ENCODE measurements at places on chromosomes 7 and 10.
A peak's percentile ranks its signal among the peaks of the same experiment; 100 is the strongest.

DNA sequence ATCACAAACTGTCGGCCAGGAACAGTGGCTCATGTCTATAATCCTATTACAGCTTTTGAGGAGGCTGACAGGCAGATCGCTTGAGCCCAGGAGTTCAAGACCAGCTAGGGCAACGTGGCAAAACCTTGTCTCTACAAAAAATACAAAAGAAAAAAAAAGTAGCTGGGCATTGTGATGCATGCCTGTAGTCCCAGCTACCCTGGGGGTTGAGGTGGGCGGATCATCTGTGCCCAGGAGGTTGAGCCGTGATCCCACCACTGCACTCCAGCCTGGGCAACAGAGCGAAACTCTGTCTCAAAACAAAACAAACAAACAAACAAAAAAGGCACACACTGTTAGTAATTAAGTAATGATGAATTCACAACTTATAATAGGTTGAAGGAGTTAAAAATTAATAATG lies 441.5 kb upstream of the PCDH15 start:
- no peak for DNase-seq

DNA sequence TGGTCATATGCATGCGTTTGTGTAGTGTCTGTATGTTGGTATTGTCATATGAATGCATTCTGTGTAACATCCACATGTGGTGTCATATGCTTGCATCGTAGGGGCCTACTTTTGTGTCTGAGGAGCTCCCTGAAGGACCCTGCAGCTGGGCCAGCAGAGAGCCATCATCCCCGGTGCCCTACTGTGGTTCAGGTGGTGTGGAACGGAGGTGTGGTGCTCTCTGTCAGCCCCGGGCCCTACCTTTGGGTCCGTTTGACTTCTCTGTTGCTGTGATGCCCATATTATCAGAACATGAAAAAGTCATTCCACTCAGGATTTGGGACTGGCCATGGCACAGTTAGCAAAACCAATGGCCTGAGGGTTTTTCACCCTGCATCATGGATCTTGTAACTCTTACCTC lies 217.9 kb downstream of the ADARB2 start:
- no peak for DNase-seq

DNA sequence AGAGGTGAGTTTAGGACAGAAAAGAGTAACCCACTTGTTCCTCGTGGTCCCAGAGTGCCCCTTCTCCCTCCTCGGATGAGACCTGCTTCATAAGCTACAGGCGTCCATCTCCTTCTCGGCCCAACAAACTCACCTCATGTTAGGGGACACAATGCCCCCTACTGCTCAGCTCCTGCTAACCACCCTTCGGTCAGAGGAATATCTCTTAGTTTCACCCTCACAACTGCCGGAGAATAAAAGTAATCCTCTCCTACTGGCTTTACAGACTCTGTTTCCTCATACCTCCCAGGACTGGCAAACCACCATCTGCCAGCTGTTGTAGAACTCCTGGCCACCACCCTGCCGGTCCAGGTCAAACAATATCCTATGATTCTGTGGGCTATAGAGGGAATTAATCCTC lies 3.2 kb downstream of the AKR1B15 start:
- DNase-seq: no peak

DNA sequence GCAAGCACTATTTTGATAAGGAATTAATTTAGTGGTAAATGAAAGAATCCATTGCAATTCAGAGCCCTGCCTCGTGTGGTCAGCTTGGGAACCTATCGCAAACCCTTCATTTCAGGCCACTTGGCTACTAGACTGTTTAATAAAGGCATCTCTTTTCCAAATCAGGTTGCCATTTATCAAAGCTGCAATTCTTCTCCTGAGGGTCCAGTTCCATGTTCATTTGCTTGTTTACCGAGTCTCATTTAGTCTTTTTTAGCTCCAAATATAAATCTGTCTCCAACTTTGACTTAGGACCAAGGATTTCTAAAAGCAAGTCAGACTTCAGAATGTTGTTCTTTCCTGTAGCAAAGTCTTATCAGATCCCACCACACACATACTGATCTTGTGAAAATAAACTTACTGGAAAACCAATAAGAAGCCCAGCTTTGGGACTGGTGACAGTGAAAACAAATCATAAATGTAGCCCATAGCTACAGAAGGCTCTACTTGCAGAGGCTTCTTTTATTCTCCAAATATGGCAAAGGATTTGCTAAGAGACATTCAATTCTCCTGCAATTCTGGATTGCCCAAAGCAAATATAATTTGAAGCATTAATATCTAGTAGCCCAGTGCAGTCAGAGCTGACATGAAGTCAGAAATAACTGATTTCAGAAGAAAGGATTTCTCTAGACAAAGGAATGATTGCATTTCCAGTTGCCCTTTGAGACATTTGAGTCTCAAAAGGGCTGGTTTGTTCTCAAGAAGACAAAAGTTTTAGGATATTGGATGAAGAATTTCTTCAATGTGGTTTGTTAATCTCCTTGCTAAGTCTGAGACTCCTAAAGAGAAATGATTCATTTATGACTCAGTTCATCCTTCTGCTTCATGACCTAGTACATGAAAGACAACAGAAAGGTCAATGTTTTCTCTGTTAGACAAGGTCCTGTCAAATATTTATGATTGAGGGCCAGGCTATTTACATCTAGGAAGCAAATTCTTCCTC lies 28.0 kb downstream of the PPP1R3C start:
- DNase-seq: peak; percentile 35

GRCh38 chr10:52645187-52645758 lies 127.3 kb downstream of the MBL2 start:
- no peak for DNase-seq

DNA sequence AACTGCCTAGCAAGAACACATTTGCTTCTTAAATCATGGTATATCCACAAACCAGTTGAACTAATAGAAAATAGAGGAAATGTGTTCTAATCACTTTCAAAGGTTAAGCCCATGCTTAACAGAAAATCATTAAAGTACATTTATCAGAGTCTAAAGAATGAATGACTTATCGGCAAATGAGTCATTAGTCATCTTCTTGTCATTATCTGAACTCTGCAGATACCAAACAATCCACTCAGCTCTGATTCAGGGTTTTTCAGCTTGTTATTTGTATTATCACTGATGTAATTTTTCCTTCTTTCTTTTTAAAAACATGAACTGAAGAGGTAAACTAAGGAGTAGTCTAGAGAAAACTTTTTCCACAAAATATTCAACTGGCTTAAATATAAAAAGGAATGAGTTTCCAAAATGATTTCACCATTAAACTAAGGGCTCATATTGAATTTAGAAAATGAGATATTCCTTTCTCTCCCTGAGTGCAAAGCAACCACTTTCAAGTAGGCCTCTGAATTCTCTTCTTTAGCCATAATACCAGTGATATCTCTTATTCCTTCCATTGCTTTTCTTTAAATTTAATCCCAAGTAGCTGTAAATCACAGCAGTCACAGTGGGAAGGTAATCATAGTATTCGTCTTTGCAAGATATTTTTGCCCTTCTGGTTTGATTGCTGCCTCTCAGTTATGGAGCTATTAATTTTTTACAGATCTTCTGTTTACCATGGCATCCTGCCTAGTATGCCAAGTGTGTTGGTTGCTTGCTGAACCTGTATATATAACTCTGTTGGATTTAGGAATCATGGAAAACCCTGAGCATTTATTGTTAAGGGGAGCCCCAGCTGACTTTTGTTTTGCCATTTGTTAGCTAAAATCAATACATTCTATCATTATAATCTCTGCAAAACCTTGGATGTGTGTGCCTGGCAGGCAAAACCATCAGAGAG lies 125.1 kb downstream of the THSD7A start:
- DNase-seq: no peak

DNA sequence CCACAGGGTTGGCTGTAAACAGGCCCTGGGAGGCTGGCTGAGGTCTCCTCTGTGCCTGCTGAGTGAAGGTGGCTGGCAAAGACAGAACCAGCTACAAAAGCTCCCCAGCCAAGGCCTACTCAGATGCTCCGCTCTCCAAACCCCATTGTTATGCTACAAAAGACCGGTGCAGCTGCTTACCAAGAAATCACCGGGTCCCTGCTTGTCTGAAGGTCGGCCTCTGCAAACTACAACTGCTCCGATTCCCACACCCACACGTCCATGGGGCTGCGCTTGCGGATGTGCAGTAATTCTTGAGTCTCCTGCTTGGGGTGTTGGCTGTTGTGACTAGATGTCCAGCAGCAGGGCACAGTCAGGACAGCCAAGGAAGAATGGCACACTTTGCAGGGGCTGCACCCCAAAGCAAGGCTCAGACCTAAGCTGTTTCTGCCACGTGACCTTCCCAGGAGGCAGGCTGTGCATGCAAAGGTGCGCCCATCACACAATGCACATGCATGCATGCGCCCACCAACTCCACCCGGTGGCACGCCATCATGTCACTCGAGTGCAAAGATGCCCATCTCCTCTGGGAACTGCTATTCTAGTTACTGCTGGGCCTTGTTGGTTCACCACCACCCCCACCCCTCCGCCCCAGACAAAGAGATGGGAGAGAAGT lies 97.8 kb downstream of the OAT start:
- no peak for DNase-seq

GRCh38 chr10:101525848-101526247 lies 62.2 kb downstream of the POLL start:
- DNase-seq: no peak

DNA sequence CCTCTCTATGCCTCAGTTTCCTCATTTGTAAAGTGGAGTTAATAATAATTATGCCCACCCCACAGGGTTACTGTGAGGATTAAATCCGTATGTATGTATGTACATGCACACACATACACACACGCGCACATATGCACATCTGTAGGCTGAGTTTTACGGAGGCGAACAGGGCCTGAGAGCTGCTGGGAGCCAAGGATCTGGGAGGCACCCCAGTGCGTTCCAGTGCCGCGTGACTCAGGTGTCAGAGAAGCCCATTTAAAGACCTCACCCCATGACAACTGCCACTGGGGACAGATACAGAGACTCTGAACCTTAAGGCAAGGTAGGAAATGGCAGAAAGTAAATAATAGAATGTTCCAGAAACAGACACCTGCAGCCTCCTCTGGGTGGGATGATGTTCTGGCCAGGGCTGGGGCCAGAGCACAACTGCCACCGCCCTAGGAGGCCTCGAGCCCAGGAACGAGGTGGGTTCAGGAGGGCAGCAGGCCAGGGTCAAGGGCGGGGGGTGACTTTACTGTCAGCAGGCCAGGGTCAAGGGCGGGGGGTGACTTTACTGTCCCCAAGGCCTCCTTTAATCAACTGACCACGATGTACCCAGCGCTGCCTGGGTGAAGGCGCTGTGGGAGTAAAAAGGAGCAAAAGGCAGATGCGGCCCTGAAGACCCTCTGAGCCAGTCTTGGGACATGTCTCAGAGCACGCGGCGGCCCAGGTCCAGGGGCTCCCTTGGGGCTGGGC lies 54.9 kb downstream of the PRKAG2 start:
- DNase-seq: no peak

DNA sequence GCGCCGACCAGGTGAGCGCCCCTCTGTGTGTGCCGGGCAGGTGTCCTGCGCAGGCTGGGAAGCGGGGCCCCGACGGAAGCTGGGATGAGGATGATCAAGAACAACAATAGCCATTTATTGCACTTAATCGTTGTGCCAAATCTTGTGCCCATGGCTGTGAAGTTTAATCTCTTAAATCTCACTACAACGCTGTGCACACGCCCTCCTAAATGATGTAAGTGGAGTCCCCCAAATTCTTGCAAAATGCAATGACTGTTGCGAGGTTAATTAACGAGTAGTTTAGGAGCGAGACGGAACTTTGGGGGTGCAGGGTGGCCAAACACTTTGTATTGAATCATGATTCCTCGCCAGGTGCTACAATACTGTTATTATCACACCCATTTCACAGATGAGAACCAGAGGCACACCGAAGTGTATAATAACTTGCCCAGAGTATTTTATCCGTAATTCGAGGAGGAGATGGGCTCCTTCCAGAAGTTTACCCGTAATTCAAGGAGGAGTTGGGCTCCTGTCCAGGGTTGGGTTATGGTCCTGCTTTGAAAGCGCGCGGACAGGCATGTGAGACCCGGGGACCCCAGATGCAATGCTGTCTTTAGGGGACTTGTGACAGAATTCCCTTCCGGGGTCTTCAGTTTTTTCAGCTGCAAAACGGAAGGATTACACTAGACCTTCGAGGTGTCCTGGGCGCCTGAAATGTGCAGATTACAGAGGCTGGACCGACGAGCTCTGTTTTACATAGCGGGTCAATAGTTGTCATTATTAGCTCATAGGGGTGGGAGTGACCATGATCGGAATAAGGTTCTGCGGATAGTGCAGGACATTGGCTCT lies 1.0 kb downstream of the FFAR4 start:
- DNase-seq: no peak

- no peak for DNase-seq
Observed at GRCh38 chr10:116669832-116670644, 49.3 kb downstream of the PNLIPRP2 start.

GRCh38 chr7:106276513-106276912 lies 8.3 kb downstream of the NAMPT start:
- DNase-seq: no peak

GRCh38 chr10:68871731-68872342 lies 29.3 kb upstream of the DDX50 start:
- peak; percentile 88 for DNase-seq

DNA sequence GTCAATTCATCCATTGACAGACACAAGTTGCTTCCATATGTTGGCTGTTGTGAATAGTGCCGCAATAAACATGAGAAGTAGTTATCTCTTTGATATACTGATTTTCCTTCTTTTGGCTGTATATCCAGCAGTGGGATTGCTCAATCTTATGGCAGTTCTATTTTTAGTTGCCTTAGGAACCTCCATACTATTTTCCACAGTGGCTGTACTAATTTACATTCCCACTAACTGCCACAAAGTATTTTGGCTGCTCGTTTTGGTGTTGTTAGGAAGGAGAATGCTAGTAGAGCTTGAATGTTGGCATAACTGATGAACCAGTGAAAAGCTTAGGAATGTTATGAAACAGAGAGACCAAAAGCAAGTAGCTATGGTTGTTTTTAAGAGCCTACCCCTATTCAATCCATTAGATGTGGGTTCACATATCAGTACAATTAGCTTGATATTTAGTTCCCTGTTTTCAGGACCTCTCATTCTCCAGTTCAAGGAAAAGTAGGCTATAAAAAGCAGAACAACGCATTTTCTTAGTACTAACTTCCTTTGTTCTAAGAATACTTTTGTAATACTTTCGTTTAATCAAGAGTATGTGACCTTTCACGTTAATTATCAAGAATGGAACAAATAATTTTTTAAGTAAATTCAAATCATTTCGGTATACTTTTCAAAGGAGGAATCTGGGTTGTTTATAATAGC lies 100.3 kb downstream of the FAS start:
- DNase-seq: no peak

DNA sequence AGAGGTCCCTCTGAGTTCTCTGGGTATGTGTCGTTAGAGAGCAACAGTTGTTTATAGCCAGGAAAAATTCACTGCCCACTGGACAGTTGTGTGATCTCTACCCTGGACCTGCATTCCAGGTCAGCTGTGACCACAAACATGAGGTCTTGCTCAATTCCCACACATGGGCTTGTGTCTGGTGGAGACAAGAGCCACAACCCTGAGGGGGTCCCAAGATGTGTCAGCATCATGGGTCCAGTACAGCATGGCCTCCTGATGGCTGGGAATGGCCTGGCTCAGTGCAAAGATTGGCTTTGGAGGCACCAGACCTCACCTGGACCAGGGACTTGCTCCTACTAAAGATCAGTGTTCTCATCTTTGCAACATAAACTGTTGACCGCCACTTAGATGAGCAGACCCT lies 751.6 kb downstream of the GRID1 start:
- DNase-seq: no peak

Measured in urinary bladder (tissue), 4 donors.